ENCODE measurements at places on chromosomes 3 and 15.

DNA sequence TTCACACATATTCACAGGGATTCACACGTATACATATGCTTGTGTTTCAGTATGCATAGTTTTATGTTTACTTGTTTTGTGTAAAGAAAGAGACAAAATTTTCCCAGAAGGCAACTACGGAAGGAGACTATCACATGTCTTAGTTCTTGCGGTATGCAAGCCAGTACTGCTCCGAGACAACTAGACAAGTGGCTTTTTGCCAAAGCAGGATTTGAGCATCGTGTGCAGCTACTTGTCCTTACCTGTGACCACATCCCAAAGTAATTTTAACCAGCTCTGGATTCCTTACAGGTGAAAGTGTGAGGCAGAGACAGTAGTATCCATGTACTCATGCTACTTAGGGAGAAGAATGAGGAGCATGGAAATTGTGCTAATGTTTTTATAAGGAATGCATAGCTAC lies 591.4 kb upstream of the NR2F2 start:
- H3K27ac ChIP-seq, result no peak overlapping the region
- no peaks in the 10 kb centered on the region for H3K36me3 ChIP-seq
- H3K27me3 ChIP-seq, result no peaks in the 10 kb centered on the region
- no peak for DNase-seq
- H3K4me3 ChIP-seq, result no peak overlapping the region

DNA sequence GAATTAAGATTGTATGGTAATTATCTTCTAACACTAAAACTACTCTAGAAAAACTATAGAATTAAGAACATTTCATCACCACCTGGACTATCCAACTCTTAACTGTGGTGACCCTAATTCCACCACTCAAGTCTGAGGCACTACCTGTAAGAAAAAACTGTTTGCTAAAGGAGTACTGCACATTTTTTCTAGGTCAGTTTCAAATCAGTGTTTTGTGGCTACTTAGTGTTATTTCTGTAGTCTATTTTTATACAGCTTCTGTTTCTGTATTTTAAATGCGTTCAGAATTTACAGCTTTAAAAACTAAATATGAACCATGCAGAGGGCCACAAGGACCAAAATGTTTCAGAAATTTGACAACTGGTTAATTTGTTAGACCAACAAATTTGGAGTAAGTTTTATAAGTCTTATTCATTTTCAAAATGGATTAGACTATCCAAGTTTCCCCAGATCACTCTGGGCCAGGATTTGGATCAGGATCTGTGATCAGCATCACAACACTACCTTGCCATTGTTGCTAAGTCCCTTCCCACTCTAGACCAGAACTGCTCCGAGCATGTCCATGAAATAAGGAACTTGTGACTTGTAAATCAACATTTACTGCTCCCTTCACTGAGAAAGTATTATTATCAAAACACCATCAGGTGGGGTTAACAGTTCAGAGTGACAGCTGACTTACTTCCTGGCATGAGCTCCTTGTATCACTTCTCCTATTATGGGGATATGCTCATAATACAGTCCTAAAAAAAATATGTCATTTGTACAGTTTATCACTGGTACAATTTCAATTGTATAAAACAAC lies 8.6 kb downstream of the GLT8D1 start:
- no peak for DNase-seq
- H3K4me1 ChIP-seq, result no peaks in the 10 kb centered on the region
- no peak overlapping the region for H3K4me3 ChIP-seq
- H3K27ac ChIP-seq, result peak overlapping the region; percentile 75

DNA sequence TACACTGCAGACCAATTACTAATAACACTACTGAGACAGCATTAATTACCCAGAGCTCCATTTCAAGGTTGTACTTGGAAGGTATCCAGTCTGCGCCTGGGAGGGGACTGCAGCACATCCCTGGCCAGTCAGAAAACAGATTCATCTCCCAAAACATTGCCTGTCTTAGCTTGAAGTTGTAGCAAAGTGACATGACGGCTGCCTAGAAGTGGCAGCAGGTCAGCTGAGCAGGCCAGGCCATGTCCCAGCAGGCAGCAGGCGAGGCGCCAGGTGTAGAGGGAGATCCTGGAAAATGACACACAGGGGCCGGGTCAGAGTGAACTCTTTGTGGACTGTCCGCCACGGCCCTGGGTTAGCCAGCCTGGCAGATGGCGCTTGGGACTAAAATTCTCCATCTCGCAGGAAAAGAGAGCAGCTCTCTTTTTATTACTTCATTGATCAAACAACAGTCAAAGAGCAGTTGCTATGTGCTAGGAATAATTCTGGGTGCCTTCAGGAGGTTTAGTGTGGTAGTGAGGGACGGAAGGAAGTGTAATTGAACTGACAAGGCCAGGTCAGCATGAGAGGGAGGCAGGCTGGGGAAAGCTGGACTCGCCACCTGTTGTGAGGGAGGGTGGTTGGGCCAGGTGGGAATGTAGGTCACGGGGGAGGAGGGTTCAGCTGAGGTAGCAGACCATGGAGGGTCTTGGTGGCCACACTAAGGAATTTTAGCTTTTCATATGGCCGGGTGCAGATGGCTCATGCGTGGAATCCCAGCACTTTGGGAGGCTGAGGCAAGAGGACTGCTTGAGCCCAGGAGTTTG lies 1.3 kb upstream of the MAP6D1 start:
- peak; percentile 29 for DNase-seq
- H3K27me3 ChIP-seq, result peaks cover 13% of the 10 kb centered on the region
- H3K36me3 ChIP-seq, result no peaks in the 10 kb centered on the region
- H3K27ac ChIP-seq, result peak overlapping the region; percentile 72

DNA sequence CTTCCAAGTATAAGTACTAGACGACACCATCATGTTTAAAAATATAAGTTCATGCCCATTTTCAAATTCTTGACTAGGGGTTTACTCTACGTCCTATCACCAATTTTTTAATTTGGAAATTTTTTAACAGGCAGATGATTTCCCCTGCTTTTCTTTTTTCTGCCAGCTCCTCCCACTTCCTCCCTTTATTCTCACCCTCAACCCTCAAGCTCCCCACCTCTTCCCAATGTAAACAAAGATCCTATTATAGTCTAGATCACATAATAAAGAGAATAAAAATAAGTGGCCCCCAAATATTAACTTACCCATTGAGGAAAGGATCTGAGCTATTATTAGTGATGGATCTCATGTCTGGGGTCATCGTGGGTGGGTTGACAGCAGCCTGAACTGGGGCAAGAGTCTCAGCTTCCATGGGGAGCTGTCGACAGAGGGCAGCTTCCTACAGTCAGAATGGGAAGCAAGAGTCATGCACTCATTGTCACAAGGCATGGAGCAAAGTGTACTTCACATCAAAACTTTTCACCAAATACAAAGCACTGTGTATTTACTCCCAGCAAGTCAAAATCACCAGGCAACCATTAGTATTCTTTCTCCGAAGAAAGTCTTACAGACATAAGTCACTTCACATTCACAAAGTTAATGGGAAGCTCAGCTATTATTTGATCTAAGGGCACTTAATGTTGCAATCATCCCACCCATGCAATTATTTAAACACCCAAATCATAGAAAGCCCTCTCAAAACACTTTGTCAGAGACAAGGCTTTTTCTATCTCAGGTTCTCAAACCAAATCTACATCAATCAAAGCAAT lies 53.2 kb downstream of the TM4SF4 start:
- DNase-seq, result no peak
- H3K36me3 ChIP-seq, result peaks cover 6% of the 10 kb centered on the region
- peaks cover 18% of the 10 kb centered on the region for H3K4me1 ChIP-seq

DNA sequence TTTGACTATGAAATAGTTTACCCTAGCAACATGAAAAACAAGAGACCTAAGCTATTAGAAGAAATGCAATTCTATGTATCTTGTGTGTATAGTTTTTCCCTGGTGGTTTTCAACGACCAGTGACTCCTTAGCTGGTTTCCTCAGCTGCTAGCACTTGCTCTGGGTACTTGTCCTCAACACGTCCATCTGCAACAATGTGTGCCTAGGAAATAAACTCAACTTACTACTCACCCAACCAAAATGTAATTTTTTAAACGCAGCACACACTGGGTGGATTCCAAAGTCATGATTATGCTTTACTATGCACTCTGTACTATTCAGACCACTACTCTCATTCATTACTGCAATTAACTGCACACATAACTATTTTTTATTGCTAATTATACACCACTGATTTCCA lies 31.0 kb downstream of the CPA3 start:
- H3K27me3 ChIP-seq, result no peaks in the 10 kb centered on the region
- no peaks in the 10 kb centered on the region for H3K4me1 ChIP-seq
- H3K4me3 ChIP-seq, result no peak overlapping the region

GRCh38 chr3:16300881-16301359 lies 35.9 kb downstream of the OXNAD1 start:
- DNase-seq, result no peak
- H3K4me1 ChIP-seq, result peaks cover 42% of the 10 kb centered on the region
- peak overlapping the region; percentile 9 for H3K4me3 ChIP-seq
- no peaks in the 10 kb centered on the region for H3K27me3 ChIP-seq
- peaks cover 9% of the 10 kb centered on the region for H3K36me3 ChIP-seq

DNA sequence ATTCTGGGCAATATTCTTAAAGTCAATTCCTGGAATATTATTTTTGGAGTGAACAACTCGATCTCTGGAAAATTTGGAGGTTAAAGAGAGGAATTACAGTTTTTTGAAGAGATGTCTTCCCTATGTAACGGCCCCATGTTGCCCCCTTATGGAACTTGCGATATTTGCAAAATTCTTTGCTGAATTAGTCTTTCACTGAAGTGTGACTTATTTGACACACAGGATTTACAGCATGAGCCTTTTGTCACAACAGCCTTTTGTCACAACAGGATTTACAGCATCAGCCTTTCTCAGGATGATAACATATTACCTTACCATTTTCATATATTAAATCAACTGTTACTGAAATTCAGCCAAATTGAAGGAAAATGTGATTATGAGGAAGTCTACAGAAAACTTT lies 37.8 kb upstream of the SPTSSB start:
- no peaks in the 10 kb centered on the region for H3K27me3 ChIP-seq
- no peaks in the 10 kb centered on the region for H3K36me3 ChIP-seq
- no peak overlapping the region for H3K4me3 ChIP-seq
- no peak overlapping the region for H3K27ac ChIP-seq
- DNase-seq, result peak; percentile 68
- H3K4me1 ChIP-seq, result peaks cover 3% of the 10 kb centered on the region

- H3K4me3 ChIP-seq, result no peak overlapping the region
- no peaks in the 10 kb centered on the region for H3K27me3 ChIP-seq
- H3K4me1 ChIP-seq, result peaks cover 8% of the 10 kb centered on the region
- no peak overlapping the region for H3K27ac ChIP-seq
Observed at GRCh38 chr3:30241721-30242120, 364.7 kb upstream of the TGFBR2 start.
